NCI-H1092 (cell line): ENCODE measurements at places on chromosomes 3 and 15.

GRCh38 chr3:105953831-105954230, 85.0 kb upstream of the CBLB start:
- DNase-seq = no peak

GRCh38 chr15:101020945-101021344, 101.8 kb downstream of the LRRK1 start:
- no peak for DNase-seq

DNA sequence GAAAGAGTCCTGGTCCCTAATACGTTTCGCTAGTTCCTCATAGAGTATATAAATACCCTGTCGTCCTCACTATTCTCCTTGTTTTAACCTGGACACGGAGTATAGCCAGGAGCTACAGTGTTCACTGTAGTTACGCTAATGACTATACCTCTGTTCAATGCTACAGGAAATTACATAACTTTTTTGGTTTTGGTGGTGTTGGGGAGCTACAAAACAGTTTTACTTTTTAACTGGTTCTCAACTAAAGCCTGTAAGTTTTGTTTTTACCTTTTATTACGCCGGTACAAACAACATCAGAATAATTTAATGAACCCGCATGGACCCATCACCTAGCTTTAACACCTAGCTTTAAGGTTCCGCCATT, 1.5 kb downstream of the LMLN start:
- no peak for DNase-seq

GRCh38 chr3:98800401-98800800, 37.3 kb downstream of the ST3GAL6 start:
- no peak for DNase-seq

DNA sequence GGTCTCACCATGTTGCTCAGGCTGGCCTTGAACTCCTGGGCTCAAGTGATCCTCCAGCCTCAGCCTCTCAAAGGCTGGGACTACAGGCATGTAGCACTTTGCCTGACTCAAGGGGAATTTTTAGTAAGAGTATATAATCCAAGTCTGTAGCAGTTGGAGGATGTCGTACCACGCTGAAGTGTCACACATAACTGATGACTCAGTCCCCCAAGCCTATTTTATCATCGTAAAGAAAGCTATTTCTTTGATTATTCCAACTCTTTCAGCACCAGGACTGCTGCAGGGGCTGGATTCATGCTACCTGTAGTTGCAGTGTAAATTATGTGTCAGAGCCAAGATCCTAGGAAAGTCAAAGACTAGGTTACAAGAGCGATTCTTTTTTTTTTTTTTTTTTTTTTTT, 1.4 kb upstream of the PRKCI start:
- no peak for DNase-seq

GRCh38 chr3:72517336-72517735, 330.9 kb downstream of the SHQ1 start:
- no peak for DNase-seq
